ENCODE measurements at places on chromosomes 5 and 9. TPM values are rescaled to one million over a fixed set of nuclear protein-coding genes. Genes with fewer than 3 reads are reported as not detected.

- H3K4me3 ChIP-seq, result no peak overlapping the region
- no peaks in the 10 kb centered on the region for H3K27me3 ChIP-seq
- no peaks in the 10 kb centered on the region for H3K4me1 ChIP-seq
- H3K36me3 ChIP-seq, result no peaks in the 10 kb centered on the region
- DNase-seq, result no peak
- H3K27ac ChIP-seq, result no peak overlapping the region
Observed at GRCh38 chr5:110440058-110440457, 286.4 kb downstream of the TMEM232 start.

- peaks cover 5% of the 10 kb centered on the region for H3K4me1 ChIP-seq
- H3K36me3 ChIP-seq, result no peaks in the 10 kb centered on the region
- DNase-seq, result no peak
Observed at GRCh38 chr9:90641884-90642487, 638 bp downstream of the DIRAS2 start.

GRCh38 chr5:126852091-126852571, 75.2 kb downstream of the LMNB1 start:
- peak overlapping the region; percentile 67 for H3K4me3 ChIP-seq
- H3K36me3 ChIP-seq, result peaks cover 41% of the 10 kb centered on the region
- H3K27ac ChIP-seq, result peak overlapping the region; percentile 98

GRCh38 chr5:138649316-138649720, 74.1 kb upstream of the HSPA9 start:
- H3K27me3 ChIP-seq, result peaks cover 92% of the 10 kb centered on the region
- H3K4me3 ChIP-seq, result no peak overlapping the region
- H3K4me1 ChIP-seq, result peaks cover 10% of the 10 kb centered on the region
- H3K36me3 ChIP-seq, result no peaks in the 10 kb centered on the region

Gene BTNL9
- not detected for total RNA-seq

Data from activated CD4-positive, alpha-beta T cell treated with anti-CD3 and anti-CD28 coated beads, Interleukin-2, amount 10 ng/mL, durations not matched to agents 7 days and 5 days (primary cell).